Activated T-cell treated with anti-CD3 and anti-CD28 coated beads for 4 hours (primary cell): ENCODE measurements at places on chromosomes 5 and 9.

- DNase-seq = no peak
Measured at GRCh38 chr5:62779010-62779422, 200.4 kb downstream of the LRRC70 start.

- DNase-seq = no peak
Measured at GRCh38 chr9:104118916-104119315, 24.8 kb downstream of the SMC2 start.

DNA sequence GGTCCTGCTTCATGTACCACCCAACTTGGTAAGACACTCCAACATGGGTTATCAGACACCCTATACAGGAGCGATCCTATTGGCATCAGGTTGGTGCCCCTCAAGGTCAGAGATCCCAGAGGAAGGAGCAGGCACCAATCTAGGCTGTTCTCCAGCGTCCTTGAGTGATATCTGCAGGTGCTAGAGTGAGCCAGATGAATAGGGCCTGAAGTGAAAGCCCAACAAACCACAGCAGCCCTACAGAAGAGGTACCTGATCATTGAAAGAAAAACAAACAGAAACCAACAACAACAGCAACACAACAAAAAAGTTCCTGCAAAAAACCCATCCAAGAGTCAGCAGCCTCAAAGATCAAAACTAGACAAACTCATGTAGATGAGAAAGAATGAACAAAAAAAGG, 584.8 kb downstream of the HINT1 start:
- DNase-seq = no peak

- peak; percentile 21 for DNase-seq
Measured at GRCh38 chr9:95131023-95131943, 186.2 kb downstream of the FANCC start.

- no peak for DNase-seq
Measured at GRCh38 chr9:112262577-112262976, 70.8 kb downstream of the PTBP3 start.

DNA sequence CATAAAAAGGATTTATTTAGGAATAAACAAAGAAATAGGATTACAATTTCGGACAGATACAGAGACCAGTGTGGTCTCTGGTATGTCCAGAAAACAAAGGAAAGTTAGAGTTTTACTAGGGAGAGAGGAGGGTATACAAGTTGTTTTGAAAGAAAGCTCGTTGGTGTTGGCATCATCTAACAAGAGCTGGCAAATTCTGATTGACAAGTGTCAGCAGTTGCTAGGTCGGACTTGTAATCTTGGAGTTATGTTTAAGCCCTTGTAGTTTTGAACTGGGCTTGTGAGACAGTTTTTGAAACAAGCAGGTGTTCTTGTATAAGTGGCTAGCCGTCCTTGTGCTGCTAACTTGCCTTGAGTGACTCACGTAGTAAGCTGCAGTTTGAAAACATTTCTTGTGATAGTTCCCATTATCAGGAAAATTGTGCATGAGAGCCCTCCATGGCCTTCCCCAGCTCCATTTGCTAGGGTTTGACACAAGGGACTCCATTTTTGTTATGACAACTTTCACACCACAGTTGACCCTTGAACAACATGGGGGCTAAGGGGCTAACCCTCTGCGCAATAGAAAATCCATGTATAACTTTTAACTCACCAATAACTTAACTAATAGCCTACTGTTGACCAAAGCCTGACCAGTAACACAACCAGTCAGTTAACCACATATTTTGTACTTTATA, 48.1 kb downstream of the ZNF622 start:
- no peak for DNase-seq

- no peak for DNase-seq
Measured at GRCh38 chr5:57842364-57843058, 359.9 kb upstream of the ACTBL2 start.

DNA sequence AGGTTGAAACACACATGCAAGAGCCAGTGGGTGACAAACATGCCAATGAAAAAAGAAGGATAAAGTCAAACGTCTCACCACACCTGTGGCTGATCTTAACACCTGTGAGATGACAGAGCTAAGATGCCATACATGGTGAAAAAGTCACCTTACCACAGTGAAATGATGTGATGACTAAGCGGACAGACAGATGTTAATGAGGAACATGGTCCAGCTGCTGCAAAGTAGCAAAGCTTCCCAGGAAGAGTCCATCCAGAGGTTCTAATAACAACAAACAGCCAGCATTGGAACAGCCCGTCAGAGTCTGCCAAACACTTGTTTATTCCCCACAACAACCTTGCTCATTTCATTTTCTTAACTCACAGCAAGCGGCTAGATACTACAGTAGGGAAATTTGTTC, 1.9 kb downstream of the KIAA1191 start:
- DNase-seq = no peak

GRCh38 chr9:129312251-129313122, 134.4 kb upstream of the IER5L start:
- DNase-seq = no peak

GRCh38 chr9:72586388-72587130, 65.2 kb downstream of the TMC1 start:
- peak; percentile 8 for DNase-seq

GRCh38 chr5:125181159-125181558, 434.7 kb upstream of the ZNF608 start:
- DNase-seq = no peak

DNA sequence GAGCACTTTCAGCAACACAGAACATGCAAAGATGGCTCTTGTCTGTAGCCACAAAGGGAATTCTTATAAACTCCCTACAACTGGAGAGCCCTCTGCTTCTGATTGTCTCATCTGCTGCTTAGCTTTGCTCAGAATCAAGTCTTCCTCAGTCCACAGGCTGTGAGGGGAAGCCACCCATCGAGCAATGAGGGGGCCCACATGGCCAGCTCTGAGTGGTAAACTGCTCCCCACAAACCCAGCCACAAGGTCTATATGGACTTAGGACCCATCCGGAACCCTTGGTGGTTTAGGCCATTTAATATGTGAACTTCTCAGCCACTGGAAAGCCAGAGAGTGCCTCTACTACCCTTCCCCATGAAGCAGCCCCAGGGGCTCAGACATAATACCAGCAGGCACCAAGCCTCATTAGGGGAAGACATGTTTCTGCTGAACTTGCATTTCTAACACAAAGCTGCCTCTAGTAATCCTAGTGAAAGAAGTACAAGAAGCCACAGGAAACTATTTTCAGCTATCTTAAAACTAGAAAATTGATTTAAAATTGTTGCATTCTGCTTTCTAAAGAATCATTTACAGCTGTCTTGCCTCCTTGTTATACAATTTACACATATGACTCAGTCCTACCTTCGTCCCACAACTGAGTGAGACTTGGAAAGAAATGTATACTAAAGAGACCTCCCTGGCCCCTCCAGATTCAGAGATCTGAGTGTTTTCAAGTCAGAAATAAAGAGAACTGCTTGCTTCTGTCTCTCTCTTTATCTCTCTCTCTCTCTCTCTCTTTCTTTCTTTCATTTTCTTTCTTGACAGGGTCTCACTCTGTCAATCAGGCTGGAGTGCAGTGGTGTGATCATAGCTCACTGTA, 90.2 kb downstream of the ESM1 start:
- no peak for DNase-seq

DNA sequence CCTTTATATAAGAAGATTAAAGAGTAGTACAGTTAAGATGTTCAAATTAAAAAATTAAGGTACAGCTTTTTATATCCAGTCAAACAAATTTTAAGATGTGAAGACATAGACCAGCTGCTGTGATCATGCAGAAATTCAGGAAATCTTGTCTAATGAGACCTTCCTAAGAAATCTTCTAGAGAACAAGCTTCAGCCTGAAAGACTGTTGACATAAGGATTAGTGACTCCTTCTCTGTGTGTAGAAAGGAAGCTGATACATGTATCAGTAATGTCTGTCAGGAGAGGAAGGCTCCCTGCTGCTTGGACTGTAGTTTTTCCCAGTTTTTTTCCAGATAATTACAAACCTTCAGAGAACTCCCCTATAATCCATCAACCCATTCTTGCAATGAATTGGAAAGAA, 75.8 kb upstream of the PCSK5 start:
- DNase-seq = no peak

DNA sequence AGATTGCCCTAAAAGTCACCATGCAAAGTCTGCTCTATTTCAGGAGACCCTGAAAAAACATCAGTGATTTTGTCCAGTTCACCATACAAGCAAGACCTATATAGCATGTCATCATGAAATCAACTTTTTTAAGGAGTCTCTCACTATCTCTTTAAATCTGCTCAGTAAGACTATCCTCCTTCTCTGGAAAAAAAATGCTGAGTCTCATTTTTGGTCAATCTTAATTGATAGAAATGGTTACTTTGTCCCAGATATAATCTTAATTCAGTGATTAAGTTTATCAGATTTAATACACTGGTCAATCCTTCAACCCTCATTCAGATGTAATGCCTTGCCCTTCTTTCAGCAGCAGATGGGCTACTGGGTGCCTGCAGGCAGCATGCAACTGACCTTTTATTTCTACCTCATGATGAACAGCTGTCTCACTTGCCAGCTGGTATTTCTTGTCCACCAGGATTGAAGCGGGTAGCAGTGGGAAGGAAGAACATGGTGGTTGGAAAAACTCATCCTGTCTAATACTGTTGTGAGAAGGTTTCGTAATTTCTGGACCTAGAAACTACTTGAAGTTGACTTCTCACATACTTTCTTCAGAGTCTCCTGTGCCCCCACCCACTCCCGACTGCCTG, 375.3 kb downstream of the DNAH5 start:
- DNase-seq = no peak

DNA sequence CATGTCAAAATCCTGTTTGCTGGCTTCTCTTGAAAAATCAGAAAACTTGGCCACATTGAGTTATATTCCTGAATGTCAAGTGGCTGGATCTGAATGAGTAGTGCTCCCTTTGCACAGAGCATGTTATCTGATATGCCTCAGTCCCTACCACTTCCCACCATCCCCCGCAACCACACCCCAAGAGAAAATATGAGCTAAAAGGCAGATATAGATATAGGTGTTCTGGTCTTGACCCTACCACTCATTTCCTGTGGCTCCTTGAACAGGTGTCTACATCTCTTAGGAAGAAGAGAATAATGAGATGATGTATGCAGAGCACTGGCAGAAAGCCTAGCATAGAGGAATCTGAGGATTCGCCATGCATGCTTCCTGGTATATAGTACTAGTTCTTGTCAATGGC, 6.6 kb upstream of the CYSTM1 start:
- DNase-seq = no peak

DNA sequence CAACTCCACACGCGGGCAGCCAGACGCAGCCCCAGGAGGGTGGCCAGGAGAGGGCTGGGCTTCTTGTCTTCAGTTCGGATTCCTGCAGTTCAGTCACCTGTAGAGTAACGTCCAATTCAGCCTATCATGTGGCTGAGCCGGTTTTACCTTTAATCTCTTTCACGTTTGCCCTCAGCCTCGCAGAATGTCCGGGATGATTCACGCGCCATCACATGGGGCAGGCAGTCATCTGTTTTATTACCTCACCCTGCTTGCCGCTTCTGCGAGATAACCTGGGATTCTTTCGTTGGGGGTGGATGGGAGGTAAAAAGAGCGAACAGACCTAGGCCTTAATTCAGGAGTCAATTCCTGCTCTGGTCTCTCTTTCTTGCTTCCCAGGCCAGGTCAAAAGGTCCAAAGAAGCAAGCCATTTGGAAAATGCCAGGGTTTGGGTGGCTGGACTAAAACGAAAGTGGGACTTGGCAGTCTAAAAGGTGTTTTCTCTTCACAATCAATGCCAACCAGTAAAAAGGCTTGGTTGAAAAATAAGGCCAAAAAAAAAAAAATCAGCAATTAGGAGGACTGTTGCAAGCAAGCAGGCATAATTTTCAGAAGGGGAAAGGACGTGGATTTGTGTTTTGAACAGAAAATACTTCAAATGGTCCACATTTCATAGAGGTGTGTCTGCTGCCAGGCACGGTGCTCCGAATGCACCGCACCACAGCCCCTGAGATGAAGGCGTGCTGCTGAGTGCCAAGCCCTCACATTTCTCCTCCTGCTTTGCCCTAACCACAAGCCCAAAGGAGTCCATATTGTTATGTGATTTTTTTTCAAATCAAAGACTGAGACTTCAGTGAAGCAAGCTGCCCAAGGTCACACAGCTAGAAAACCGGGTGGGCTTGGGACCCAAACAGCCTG, 2.8 kb upstream of the WWC1 start:
- DNase-seq = no peak

- DNase-seq = no peak
Measured at GRCh38 chr5:95734906-95735305, 3.8 kb downstream of the RHOBTB3 start.

- DNase-seq = no peak
Measured at GRCh38 chr5:108353087-108353486, 28.8 kb downstream of the FBXL17 start.

GRCh38 chr9:92607773-92608172, 62.2 kb downstream of the IPPK start:
- DNase-seq = no peak

DNA sequence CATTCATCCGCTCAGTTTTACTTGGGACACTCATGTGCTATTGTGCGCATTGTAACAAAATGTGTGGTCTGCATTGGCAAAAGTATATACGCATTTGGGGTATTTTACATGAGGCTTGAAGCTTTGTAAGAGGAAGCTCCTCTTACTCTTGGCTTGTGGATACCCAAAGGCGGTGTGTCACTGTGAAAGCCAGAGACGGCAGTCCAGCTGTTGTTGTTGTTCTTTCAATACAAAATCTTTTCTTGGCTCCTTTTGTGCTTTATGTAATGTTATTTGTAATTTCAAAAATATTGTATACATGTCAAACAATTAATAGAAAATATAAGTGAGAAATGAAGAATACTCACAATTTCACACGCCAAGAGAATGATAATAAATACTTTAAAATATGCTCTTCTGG, 128.3 kb upstream of the MOCS2 start:
- no peak for DNase-seq

- DNase-seq = no peak
Measured at GRCh38 chr5:67050125-67050524, 146.5 kb downstream of the CD180 start.

DNA sequence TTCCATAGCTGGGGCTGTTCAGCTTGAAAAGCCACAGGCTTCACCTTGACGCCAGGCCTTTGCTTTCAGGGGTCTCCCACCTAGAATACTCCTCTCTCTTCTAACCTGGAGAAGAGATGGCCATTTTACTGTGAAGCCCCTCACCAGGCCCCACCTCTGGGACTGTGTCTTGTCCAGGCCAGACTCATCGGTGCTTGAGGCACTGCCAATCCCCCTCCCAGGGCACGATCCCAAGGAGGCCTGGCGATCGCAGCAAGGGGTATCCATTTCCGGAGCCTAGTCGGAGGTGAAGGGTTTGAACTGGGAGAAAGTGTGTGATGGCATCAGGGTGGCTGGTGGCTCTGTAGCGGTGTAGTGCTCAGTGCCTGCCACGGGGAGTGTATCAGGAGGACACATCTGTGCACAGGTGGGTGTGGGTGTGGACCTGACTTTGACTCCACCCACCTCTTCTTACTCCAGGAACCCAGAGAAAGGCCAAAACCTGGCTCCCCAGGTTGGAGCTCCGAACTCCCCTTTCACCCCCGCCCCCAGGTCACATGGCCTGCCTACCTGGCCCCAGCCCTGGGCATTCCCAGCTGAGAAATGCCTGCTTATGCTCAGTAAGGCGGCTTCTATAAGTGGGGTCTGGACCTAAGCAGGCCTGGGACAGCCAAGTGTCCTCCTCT, 27.4 kb upstream of the ENHO start:
- no peak for DNase-seq
